ENCODE measurements at places on chromosomes 11 and 22. TPM values are rescaled to one million over a fixed set of nuclear protein-coding genes. Genes with fewer than 3 reads are reported as not detected.

The EXPH5 gene
- 2.0 TPM for total RNA-seq

The RCOR2 gene
- total RNA-seq, result not detected

The PHLDB1 gene
- total RNA-seq, result 2.3 TPM

The GRAMD4 gene
- total RNA-seq, result 15.6 TPM

The FANCF gene
- 7.4 TPM for total RNA-seq

The HPX gene
- total RNA-seq, result 0.52 TPM

The ST14 gene
- total RNA-seq, result 0.31 TPM

The CHCHD10 gene
- 43.0 TPM for total RNA-seq

The IL18BP gene
- 14.7 TPM for total RNA-seq

The MRPL23 gene
- 38.3 TPM for total RNA-seq

The RFPL1 gene
- not detected for total RNA-seq

The PRR33 gene
- total RNA-seq, result not detected

The SLC22A9 gene
- total RNA-seq, result not detected

The ARHGEF17 gene
- not detected for total RNA-seq

The CNGA4 gene
- 0.16 TPM for total RNA-seq

The OR4D5 gene
- not detected for total RNA-seq

The MAPK11 gene
- 4.2 TPM for total RNA-seq

The SUSD2 gene
- total RNA-seq, result 0.80 TPM

The SHISAL1 gene
- not detected for total RNA-seq

The OR51Q1 gene
- total RNA-seq, result not detected

The PEX16 gene
- total RNA-seq, result 56.3 TPM

The MMP12 gene
- total RNA-seq, result not detected

The OR52N5 gene
- total RNA-seq, result not detected

The OR10S1 gene
- total RNA-seq, result not detected

The ANKK1 gene
- total RNA-seq, result 1.6 TPM

The RAC2 gene
- total RNA-seq, result 174 TPM

The TCN2 gene
- 0.52 TPM for total RNA-seq

The DAGLA gene
- total RNA-seq, result 0.73 TPM

The SERPING1 gene
- not detected for total RNA-seq

The JHY gene
- 4.6 TPM for total RNA-seq

The DUSP8 gene
- 83.9 TPM for total RNA-seq

The OR5AS1 gene
- not detected for total RNA-seq

The SCGB1A1 gene
- not detected for total RNA-seq

The ARHGAP8 gene
- 5.7 TPM for total RNA-seq

The MMP7 gene
- not detected for total RNA-seq

The RAG1 gene
- 0.22 TPM for total RNA-seq

The MS4A7 gene
- total RNA-seq, result 0.80 TPM
